ENCODE measurements at places on chromosomes 3 and 15. TPM values are rescaled to one million over a fixed set of nuclear protein-coding genes. Genes with fewer than 3 reads are reported as not detected.

ATP10A gene
- 15.8 TPM for total RNA-seq

CCRL2 gene
- 91.9 TPM for total RNA-seq

COLQ gene
- total RNA-seq, result 1.9 TPM

TGM4 gene
- not detected for total RNA-seq

ZNF639 gene
- total RNA-seq, result 168 TPM

GOLGA6A gene
- total RNA-seq, result not detected

SKOR1 gene
- 1.9 TPM for total RNA-seq

C3orf49 gene
- total RNA-seq, result not detected

GOLGA6B gene
- not detected for total RNA-seq

GNB4 gene
- total RNA-seq, result 22.6 TPM

DPPA2 gene
- total RNA-seq, result not detected

WDR93 gene
- total RNA-seq, result not detected

PIGZ gene
- 1.0 TPM for total RNA-seq
